T follicular helper cell (primary cell): ENCODE measurements at places on chromosomes 5 and 9.

GRCh38 chr5:170483701-170484458 is 19.9 kb upstream of the KCNIP1 start:
- no peak for DNase-seq

DNA sequence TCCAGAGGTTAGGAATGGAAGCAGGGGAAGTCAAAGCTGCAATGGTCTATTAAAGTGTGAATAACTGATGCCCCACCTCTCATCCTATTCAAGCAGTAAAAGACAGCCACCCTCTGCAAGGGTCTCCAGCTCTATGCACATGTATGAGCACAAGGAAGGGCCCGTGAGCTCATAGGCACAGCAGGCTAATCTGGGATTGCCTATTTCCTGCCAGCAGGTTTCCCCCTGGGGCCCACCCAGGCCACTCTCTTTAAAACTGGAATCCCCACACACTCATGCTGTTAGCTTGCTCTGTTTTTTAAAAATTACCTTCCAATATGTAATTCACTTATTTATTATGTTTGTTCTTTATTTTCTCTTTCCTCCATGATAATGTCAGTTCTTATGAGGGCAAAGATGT is 48.7 kb upstream of the ZNF366 start:
- DNase-seq = no peak

DNA sequence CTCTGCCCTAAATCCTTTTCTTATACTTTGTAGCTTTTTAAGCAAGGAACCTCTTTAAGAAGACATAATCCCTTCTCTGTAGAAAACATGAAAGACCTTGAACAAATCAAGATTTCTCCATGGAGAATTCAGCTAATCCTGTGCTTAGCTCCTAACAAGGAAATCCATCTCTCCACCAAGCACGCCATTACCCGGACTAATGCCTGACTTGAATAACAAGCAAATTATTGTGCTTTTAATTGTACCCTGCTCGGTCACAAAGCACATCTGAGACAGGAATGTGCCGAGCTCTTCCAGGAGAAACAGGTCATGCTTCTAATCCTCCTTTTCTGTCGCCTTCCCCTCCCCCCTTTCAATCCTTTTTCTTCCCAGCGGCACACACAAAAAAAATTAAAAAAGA is 141.3 kb downstream of the PSAT1 start:
- no peak for DNase-seq

DNA sequence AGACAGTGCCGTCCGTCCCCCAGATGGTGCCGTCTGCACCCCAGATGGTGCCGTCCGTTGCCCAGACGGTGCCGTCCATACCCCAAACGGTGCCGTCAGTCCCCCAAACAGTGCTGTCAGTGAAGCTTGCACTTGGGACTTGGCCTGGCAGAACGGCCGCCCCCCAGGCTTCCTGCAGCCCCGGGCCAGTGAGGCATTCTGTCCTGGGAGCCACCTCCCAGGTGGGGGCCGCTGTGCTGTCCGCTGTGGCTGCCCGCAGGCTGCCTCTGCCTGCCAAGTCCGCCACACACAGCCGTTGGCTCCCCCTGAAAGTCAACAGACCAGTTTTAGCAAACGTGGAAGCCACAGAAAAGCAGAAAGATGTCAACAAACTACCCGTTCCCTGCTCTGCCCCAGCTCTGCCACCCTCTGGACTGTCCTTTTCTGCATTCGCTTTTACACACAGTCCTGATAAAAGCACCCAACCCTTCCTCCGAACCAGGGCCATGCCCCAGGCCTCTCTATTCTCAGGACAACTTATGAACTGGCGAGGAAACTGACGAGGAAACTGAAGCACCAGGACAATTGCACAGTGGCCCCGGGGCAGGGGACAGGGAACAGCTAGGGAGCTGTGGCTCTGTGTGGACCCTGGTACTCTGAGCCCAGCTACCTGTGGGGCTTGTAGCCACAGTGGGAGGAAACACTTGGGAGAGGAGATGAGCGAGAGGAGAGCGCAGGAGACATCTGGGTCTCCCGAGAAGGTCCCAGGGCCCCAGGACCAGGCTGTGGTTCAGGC is 39.6 kb upstream of the RXRA start:
- DNase-seq = no peak
